ENCODE measurements at places on chromosomes 7 and 10.

DNA sequence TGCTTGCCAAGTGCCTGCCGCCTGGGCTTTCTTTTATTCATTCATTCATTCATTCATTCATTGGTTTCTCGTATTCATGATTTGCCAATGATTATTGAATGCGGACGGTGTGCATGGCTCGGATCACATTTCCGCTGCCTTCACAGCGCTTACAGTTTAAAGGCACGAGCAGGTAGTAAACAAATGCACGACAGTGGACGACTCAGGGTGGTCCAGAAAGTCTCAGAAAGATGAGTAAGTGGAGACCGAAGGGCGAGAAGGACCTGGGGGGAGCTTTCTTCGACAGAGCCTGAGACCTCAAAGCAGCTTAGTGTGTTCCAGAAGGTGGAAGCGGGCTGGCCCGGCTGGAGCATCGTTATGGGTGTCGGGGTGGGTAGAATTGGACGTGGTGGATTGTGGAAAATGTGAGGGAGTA lies 506 bp downstream of the MCM10 start:
- no peak for DNase-seq

DNA sequence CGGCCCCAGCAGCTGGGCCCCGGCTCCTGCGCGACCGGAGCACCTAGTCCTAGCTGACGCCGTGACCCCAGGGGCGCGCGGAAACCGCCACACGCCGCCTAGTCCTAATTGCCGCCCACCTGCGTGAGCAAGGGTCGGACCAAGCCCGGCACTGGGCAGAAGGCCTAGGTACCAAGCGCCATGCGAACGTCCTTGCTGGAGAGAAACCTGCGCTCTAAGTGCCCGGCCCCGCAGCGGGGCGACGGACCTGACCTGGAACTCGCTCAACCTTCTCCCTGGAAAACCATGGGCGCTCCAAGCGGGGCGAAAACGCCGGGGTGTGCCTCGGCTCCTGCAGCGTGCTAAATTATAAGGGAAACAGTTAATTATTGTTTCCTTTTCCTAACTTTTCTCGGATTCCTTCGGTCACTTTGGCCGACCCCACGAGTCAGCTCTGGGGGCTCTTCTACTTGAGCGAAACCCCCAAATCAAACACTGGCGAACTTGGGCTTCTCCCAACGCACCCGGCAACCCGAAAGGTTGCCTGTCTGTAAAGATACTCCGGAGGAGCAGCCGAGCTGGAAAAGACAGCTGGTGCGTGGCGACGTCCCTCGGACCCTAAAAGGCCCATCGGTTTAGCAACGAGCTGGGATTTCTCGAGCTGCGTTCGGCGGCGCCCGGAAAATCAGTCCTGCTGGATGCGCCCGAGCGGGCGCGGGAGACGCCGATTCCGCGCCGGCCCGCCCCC lies 5.3 kb upstream of the EBF3 start:
- no peak for DNase-seq

DNA sequence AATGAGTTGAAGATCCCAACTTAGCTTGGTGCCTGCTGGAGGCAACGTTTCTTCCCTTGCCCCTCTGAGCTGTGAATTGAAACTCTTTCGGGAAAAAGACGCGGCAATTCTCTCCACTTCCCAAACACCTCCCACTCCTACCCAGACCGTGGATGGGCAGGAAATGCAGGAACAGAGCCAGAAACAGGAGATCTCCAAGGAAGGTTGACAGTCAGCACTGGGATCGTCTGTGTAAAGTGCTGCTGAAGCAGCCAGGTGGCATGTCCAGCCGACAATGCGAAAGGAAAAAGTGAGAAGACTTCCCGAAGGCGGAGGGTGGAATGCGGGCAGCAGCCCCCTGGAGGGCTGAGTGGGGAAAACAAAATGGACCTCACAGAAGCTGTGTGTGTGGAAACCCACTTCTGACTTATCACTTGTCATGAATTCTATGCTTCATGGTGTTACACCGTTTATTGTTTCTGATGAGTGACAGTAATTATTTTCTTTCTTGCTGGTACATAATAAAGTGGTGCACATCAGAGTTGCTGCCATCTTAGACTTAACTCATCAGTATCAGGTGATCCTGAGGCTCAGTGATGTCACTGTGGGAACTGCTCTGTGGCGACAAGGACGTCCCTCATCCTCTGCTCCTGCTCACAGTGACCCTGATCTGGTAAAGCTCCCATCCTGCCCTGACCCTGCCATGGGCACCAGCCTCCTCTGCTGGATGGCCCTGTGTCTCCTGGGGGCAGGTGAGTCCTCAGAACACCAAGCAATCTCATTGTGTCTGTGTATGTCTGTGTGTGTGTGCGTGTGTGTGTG lies 220.5 kb upstream of the PRSS1 start:
- DNase-seq: no peak

- peak; percentile 12 for DNase-seq
Observed at GRCh38 chr7:85829817-85830432, 643.1 kb upstream of the SEMA3D start.

DNA sequence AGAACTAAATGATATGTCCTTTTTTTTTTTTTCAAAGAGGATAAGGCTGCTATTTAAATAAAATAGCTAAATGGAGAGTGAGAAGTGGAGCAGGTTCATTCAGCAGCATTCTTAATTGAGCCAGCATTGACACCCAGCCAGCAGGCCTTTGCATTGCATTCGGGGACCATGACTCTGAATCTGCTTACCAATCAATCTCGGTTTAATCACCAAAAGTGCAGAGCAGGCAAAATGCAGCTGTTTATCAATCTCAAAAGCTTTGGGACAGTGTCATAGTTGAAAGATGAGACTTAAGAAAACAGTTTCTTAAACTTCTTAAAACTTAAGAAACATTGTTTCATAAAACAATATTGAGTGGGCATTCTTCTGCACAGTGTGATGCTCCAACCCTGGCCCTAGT lies 51.7 kb downstream of the PLEKHA8 start:
- DNase-seq: no peak

DNA sequence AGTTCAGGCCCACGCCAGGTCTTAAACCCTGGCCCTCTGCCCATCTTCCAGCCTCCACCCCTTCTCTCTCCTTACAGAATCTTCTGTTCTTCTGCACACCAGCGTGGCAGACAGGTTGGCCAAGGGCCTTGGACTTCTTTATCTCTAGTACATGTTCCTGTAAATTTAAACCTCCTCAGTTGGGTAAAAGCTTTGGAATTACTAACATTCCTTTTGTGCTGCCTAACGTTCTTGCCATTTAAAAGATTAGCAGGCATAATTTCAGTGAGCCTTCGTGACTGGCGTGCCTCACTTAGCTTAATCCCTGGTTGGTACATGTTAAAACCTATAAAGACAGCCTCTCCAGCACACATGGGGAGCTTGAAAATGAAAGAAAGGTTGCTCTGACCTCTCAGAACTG lies 192.2 kb downstream of the CUX1 start:
- DNase-seq: no peak

GRCh38 chr7:101216860-101217387 lies 457 bp downstream of the PLOD3 start:
- DNase-seq: no peak

GRCh38 chr10:70733051-70733450 lies 52.1 kb downstream of the TBATA start:
- no peak for DNase-seq

DNA sequence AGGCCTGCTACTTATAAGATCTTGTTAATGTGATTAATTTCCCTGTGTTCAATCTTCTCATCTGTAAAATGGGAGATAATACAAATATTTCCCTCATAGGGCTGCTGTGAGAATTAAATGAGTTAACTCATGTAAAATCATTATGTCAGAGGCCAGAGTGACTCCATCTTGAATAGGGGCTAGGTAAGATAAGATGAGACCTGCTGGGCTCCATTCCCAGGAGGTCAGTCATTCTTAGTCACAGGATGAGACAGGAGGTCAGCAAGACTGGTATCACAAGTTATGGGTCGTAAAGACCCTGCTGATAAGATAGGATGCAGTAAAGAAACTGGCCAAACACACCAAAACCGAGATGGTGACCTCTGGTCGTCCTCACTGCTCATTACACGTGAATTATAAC lies 200.7 kb downstream of the CYP26A1 start:
- DNase-seq: no peak

GRCh38 chr7:36032361-36032818 lies 120.7 kb upstream of the EEPD1 start:
- no peak for DNase-seq

- DNase-seq: no peak
Observed at GRCh38 chr10:68163735-68164134, 54.4 kb downstream of the MYPN start.

GRCh38 chr7:131383417-131384285 lies 56.0 kb downstream of the MKLN1 start:
- DNase-seq: no peak

DNA sequence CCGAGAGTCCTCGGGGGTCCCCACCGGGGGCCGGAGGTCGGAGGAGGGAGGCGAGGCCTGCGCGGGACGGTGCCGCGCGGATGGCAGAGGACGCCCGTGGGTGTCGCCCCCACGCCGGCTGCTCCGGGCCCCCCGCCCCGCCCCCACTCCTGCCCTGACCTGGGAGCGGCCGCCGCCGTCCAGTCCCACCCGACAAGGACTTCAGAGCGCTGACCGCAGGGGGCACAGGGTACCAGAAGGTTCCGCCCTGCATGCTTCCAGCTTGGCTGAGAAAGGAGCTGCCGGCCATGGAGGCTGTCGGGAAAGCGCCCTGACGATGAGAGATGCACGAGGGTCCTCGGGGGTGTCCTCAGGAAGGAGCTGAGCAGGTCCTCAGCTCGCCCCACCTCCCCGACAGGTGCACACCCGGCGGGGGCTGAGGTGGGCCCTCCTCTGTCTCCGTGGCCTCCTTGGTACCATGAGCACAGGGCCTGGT lies 57.0 kb upstream of the DNAJB6 start:
- DNase-seq: no peak

- no peak for DNase-seq
Observed at GRCh38 chr7:78191475-78192079, 393.0 kb downstream of the PHTF2 start.

GRCh38 chr10:13658264-13658663 lies 71.5 kb downstream of the PRPF18 start:
- no peak for DNase-seq

DNA sequence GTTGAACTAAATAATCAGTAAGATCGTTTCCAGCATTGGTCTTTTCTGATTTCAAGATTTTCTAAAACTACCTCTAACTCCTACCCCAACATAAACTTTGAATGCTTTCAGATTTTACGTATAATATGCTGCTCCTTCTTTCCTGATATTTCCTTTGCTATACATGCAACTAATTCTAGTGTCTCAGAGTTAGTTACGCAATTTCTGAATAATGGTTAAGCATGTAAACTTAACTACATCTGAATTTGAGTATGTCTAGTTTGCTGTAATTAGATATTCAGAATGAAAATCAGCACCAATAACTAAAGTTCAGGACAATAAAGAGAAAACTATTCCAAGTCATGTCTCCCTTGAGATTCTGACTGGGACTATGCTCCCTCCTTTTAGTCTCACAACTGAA lies 71.0 kb downstream of the SEMA3C start:
- no peak for DNase-seq

- DNase-seq: no peak
Observed at GRCh38 chr7:123201901-123202300, 2.1 kb upstream of the SLC13A1 start.

DNA sequence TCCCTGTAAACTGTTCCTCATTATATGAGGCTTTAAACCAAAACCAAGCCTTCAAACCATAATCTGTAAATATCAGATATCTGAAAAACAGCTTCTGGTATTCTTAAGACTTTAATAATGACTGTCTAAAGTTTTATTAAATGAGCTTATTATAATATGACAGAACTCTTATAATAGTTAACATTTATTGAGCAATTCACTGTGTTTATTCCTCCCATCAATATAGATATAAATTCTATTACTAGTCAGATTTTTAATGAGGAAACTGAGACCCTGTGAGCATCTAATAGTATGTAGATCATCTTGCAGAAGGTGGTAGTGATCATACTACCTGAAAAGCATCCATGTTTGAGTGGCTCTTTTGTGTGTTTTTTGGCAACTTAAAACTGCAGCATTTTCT lies 45.1 kb downstream of the KIF11 start:
- DNase-seq: no peak

GRCh38 chr7:12581897-12582296 lies 11.4 kb downstream of the SCIN start:
- DNase-seq: no peak

DNA sequence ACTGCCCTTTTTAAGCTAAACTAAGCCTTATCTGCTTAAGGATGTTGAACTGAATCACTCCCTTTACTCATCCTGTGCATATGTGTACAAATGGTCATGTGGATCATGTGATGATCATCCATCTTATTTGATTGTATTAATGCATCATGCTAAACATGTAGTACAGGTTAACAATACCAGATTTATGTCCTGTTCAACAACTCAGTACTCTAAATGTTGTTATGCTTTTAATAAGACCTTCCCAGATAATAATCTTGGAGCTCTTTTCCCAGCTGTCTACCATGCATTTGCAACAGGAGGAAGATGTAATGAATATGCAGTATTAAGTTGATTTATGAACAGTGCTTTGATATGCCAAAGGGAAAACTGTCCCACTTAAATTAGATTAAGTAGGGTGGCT lies 318.0 kb downstream of the BICC1 start:
- peak; percentile 1 for DNase-seq

- no peak for DNase-seq
Observed at GRCh38 chr10:117391436-117392205, 16.4 kb upstream of the PDZD8 start.

GRCh38 chr7:90777886-90778285 lies 181.8 kb downstream of the CDK14 start:
- no peak for DNase-seq

All from NCI-H1417 treated with DMSO at 0.1 percent for 48 hours (cell line).